ENCODE measurements at places on chromosomes 3 and 15.
A peak's percentile ranks its signal among the peaks of the same experiment; 100 is the strongest.

DNA sequence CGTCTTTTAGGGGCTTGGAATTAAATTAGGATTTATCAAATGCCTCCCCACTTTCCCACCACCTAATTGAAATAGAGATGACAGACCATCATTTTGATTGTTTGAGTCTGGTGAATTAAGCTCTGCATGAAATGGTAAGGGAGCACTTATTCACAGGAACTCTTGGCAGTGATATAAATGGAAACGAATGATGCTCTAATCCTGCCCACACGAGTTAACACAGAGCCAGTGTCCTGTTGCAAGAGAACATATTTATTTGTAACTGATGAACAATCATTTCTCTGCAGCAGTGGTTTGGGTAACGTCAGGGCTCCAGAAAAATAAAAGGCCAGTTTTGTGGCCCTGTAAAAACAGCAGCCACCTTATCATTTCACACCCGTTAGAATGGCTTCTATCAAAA, 163.3 kb downstream of the FEZF2 start:
- peak; percentile 33 for DNase-seq

- no peak for DNase-seq
These were observed 67.7 kb upstream of the GSK3B start for GRCh38 chr3:120161902-120162301.

DNA sequence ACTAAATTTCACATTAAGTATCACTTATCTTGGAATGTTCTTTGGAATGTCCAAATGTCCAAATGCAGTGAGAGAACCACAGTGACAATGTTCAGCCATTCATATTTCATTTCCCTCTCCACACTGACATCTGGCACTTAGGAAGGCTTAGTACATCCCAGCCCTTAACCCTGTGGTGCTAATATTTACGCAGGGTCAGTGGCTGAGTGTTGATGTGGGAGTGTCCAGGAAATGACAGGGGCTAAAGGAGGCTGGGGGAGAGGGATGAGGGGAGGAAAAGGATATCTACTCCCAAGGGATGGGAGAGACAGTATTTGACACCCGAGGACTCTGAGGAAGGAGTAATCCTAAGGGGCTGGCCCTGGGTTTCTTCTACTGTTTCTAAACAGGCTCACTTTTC, 14.1 kb upstream of the CCR4 start:
- DNase-seq: no peak

DNA sequence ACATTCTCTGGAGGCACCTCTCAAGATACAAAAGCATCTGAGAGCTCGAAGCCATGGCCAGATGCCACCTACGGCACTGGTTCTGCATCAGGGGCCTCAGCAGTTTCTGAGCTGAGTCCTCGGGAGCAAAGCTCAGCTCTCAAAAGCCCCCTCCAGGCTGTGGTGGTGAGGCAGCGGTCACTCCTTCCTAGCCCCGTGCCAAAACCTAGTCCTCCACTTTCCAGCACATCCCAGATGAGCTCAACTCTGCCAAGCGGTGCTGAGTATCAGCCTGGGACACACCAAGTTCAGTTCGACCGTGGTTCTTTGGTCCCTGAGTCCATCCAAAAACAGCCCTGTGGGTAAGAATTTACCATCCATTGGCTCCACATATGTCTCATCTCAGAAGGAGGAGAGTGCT, 79.3 kb upstream of the STT3B start:
- no peak for DNase-seq

DNA sequence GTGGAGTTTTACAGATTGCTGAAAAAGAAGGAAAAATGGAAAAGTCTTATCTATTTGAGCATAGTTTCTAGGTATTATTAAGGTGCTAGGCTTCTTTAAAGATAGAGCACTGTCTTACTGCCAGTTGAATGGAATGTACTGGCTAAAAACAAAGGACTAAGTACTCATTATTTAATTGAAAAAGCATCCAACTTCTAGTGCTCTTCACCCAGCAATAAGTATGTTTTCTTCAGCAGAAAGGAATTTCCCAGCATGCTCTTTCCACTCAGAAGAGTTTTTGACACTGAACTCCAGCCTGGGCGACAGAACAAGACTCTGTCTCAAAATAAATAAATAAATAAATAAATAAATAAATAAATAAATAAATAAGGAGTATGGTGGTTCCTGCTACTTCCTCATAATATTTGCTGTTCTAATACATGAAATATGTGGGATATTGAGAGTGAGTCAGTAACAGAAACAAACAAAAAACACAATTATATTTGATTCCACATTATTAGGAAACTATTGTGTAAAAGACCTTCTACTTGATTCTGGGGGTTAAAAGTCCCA, 70.6 kb downstream of the ATP13A4 start:
- DNase-seq: no peak

- DNase-seq: no peak
These were observed 8.7 kb upstream of the PSMD2 start for GRCh38 chr3:184290331-184290730.

DNA sequence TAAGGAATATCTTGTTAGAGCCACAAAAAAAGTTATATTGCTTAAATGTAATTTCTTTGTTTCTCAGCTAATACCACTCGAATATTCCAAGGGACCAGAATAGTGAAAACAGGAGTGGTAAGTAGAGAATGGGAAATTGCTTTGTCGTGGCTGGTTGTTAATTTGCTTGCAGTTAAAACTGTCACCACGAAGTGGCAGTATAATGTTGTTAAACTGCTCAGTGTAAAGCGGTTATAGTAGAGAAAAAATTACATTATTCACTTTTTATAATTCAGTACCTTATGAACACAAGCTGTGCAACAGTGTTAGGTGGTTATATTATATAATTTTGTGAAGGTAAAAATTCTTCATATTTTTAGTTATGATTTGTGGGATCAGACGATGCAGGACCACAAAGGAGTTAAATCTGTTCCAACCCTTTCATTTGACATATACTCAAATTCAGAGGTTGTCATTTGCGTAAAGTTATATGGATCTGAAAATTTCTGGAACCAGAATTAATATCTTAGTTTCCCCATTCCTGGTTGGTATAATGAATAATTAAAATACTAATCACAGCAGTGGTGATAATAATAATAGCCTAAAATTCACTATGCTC, 171.8 kb downstream of the FEZF2 start:
- peak; percentile 50 for DNase-seq

GRCh38 chr15:80820092-80820491, 40.9 kb downstream of the CEMIP start:
- DNase-seq: no peak

DNA sequence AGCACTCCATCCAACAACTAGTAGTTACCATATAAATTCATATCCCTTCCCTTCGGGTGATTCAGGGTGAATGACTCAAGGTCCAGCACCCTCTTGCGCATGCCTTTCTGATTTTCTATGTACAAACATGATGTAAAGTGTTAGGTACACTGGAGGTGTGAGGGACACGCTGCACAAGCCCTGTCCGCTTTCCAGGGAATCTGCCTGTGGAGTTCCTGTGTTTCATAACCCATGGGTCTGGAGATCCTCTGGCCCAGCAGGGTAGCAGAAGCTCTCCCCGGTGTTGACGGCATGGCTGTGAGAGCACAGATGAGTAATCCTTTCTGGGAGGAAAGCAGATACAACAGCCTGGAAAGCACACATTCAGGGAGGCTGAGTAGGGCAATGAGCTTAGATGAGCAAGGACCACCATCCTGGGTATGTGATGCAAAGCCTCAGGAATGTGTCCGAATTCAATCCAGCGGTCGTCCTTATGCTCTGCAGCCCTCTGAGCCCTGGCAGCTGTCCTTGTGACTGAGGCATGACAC, 142.9 kb upstream of the TP63 start:
- no peak for DNase-seq

GRCh38 chr3:190514413-190515153, 698 bp downstream of the IL1RAP start:
- peak; percentile 46 for DNase-seq
